Large intestine (tissue), 12 donors: ENCODE measurements at places on chromosomes 16 and 17. TPM values are rescaled to one million over a fixed set of nuclear protein-coding genes. Genes with fewer than 3 reads are reported as not detected.
A peak's percentile ranks its signal among the peaks of the same experiment; 100 is the strongest.

TP53TG3 gene
- polyA plus RNA-seq, result not detected

PDILT gene
- polyA plus RNA-seq, result not detected

GRCh38 chr17:79201536-79202227 is 127.1 kb downstream of the ENGASE start:
- no peak for DNase-seq

- no peak for DNase-seq
Observed at GRCh38 chr16:48542020-48542473, 67.9 kb downstream of the N4BP1 start.

GRCh38 chr16:83418565-83418964 is 389.2 kb upstream of the HSBP1 start:
- DNase-seq, result no peak

DNA sequence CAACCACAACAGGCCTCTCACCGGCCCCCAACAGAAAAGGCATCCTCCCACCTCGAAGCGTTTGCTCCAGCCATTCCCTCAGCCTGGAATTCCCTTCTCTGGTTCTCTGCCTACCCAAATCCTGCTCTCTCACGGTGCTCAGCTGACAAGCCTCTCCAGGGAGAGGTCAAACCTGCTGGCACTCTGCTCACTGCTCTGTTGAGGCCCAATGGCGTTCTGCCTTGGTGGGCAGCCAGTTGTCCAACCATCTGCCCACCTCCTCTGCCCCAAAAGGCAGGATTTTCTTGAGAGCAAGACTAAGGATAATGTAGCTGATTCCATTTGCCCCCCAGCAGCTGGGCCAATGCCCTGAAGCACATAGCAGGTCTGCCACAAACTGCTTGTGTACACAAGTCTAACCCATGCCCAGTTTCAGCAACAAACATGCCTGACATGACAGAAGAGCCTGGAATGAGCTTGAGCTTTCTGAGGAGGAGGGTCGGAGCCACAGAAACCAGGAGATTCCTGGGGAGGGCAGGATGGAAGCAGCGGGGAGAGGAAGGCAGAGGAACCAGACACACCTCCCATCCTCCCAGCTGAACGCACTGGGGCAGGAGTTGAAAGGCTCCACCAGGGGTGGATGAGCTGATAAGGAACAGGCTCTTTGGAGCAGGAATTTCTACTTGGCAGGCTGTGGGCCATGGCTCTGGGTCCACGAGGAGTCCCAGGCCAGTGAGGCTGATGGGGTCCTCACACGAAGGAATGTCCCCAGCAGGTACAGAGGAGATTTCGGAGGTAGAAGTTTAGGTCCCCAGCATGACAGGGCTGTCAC is 23.9 kb downstream of the ARHGAP27 start:
- DNase-seq, result no peak

GRCh38 chr17:82384730-82385481 is 13.3 kb downstream of the UTS2R start:
- DNase-seq, result no peak

DNA sequence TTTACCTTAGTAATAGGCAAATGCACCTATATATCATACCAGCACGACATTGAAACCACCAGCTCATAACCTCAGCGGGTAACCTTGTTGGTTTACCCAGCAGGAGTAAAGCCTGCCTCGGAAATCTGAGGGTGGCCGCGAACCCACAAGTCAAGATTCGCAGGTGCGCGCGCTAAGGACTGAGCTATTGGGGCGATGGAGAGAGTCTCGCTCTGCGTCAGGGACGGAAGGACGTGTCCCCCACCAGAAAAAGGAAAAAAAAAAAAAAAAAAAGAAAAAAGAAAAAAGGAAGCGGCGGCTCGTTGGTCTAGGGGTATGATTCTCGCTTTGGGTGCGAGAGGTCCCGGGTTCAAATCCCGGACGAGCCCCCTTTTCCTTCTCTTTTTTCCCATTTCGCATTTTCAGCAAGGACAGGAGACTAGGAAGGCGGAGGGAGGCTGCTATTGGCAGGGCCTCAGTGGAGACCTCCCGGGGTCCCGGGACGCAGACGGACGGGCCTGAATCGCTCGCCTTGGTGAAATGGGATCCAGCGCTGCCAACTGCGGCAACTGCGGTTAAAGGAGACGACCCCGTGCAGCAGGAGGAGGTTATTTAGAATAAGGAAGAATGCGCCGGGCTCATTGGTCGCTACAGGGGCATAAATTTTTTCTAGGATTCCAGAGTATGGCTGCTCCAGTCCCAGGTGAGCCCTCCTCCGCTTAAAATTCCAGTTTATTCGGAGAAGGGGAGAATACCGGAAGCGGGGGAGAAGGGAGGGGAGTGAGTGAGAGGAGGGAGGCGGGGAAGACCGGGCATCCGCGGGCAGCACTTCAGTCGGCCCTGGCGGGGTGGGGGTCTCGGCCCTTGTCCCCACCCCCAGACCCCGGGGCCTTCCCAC is at the start of gene OR1F1:
Gene OR1F1, plus strand, starts transcription at position 407 of the 877 bp plus-strand sequence.
- peak; percentile 34 for DNase-seq

- no peak for DNase-seq
Observed at GRCh38 chr17:31902693-31903092, 1.2 kb upstream of the UTP6 start.
